ENCODE measurements at places on chromosomes 2 and 18.
A peak's percentile ranks its signal among the peaks of the same experiment; 100 is the strongest.

DNA sequence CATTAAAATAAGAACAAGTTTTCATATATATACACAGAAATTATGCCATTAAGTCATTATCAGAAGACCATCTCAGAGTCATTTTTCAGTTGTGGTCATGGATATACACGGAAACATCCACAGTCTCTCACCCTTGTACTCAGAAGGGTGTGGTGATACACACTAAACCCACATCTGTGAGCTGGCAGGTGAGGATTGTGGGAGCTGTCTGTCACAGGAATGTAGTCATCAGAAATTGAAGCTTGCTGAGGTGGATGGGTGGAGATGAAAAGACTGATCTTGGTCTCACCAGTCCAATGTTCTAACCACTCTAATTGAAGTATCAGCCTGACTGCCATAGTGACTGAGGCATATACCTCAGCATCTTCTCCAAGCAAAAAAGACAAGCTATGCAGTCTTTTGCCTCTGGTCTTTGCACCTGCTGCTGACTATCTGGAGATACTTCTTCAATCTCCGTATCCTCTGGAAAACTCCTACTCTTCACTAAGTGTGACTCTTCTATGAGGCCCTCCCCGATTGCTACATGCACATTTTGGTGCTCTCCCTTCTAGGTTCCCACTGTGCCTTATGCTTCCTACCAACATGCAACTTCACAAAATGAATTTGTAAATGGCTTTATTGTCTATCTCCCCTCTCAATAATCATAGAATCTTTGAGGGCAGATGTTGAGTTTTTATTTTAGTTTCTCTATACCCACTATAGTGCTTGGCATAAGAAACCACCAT, 232.8 kb downstream of the DYM start:
- no peak for DNase-seq

DNA sequence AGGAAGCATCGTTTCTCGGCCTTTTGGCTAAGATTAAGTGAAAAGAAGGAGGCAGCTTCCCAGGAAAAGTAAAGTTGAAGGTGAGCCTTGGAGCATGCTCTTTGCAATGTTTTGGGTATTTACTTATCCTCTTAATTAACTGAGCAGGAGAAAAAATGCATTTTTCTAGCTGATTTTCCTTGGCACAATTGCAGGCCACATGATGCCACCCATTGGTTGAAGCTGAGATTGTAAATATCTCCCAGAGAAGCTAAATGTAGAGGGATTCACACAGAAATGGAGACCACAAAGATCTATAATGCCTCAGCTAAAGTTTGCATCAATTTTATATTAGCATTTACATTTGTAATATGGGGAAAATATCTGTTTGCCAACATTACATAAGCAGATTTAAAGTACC, 294.1 kb downstream of the KCNS3 start:
- DNase-seq = no peak

- no peak for DNase-seq
Observed at GRCh38 chr18:48639772-48640432, 101.1 kb downstream of the CTIF start.

- no peak for DNase-seq
Observed at GRCh38 chr18:75283731-75284130, 73.1 kb downstream of the TSHZ1 start.

DNA sequence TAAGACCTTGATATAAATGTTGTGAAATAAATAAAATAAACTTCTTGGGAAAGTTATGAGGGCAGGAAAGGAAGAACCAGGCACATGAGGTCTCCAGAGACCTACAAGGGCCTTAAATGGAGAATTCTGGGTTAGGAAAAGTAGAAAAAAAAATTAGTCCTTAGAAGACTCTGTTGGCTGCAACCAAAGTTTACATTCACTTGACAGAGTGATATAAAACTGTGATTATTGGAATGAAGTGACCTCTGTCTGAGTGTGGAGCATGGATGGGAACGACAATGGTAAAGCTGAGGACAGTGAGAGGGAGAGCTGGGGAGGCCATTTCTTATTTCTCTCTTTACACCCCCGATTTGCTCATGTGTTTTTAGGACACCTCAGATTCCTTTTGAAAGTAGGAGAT, 29.0 kb upstream of the CAVIN2 start:
- DNase-seq = no peak

- DNase-seq = no peak
Observed at GRCh38 chr2:159506202-159506601, 110.1 kb downstream of the BAZ2B start.

DNA sequence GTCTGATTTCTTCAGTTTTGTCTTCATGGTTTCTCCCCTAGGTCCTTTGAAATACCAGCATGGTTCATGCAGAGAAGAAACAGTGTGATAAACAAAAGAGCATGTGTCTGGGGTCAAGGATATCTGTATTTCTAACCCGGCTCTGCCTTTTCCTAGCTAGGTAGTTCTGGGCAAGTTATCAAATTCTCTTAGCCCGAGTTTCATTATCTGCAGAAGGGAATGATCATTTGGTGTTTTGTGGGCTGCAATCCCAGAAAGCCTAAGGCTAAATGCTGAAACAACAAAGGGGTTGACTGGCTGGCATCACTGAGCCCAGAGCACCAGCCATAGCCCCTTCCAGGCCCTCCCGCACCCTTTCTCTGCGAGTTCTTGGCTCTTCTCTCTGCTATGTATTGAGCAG, 51.7 kb upstream of the DAPL1 start:
- no peak for DNase-seq

GRCh38 chr2:199940373-199940772, 14.9 kb downstream of the TYW5 start:
- DNase-seq = no peak

- DNase-seq = no peak
Observed at GRCh38 chr2:161796192-161796591, 172.0 kb downstream of the SLC4A10 start.

DNA sequence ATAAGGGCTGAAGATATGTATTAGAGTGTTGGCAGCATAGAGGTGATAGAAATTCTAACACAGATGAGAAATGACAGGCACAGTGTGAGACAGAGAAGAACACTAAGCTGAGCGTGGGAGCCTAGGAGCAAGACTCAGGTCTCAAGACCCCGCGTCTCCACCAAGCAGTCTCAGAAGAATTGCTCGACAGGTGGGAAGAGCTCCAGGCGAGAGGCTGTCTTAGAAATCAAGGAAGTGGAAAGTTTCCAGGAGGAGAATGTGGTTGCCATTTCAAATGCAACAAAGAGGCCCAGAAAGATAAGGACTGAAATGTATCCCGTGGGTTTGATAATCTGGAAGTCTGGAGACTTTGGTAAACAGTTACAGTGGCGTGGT, 31.5 kb upstream of the CAB39 start:
- no peak for DNase-seq

- no peak for DNase-seq
Observed at GRCh38 chr2:135585586-135585985, 54.3 kb downstream of the R3HDM1 start.

GRCh38 chr2:127685410-127686080, 10.2 kb upstream of the LIMS2 start:
- DNase-seq = no peak

DNA sequence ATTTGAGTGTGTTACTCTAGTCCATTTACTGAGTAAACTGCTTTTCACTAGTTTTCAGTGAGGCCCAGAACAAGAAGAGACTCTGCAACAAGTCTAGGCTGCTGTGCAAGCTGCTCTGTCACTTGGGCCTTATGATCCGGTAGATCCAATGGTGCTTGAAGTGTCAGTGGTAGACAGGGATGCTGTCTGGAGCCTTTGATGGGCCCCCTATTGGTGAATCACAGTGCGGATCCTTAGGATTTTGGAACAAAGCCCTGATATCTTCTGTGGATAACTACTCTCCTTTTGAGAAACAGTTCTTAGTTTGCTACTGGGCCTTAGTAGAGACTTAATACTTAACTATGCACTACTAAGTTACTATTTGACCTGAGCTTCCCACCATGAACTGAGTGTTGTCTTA, 150.2 kb downstream of the TMEFF2 start:
- no peak for DNase-seq

DNA sequence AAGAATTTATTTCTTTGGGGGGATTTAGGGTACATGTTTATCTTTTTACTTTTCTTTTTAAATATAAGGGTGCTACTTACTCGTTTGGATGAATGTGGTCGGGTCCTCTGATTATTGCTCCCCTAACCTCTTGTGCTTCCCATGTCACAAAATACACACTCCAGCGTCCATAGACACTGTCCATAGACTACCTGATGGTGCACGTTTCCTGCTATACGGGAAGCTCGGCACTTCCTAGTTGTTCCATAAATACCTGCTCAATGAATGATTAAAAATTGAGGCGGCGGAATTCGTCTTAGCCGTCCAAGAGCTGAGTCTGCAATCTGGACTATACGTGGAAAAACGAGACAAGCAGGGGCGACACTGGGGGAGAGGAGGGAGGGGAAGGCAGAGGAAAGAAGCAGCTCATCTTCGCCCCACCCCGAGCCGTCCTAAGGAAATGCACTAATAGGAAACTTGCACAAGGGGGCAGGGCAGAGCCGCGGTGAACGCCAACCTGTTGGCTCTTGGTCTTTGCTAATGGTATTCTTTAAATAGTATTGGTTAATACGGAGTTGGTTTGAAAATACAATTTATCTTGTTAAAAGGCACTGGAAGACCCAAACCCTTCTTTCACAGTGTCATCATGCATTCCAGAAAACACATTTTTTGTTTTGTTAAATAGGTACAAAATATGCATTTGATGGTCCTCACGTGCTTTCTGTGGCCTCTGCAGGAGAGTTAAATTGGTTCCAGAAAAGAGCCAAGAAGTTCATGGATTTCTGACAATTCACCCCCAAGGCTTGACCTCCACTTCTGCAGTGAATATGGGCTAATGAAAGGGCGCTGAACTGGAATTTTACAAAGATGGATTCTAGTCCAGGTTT, 73.0 kb upstream of the KCTD1 start:
- peak; percentile 1 for DNase-seq

GRCh38 chr2:42102591-42103450, 55.0 kb downstream of the PKDCC start:
- no peak for DNase-seq

GRCh38 chr2:218138047-218138446, 12.2 kb downstream of the CXCR2 start:
- no peak for DNase-seq

- no peak for DNase-seq
Observed at GRCh38 chr2:169007941-169008340, 23.2 kb downstream of the ABCB11 start.

Measured in stimulated activated CD4-positive, alpha-beta T cell treated with anti-CD3 and anti-CD28 coated beads, Interleukin-1b, Interleukin-23, amount 100 ng/mL, for 1 hour (primary cell).